AG08396 (cell line): ENCODE measurements at places on chromosomes 6 and 20.

DNA sequence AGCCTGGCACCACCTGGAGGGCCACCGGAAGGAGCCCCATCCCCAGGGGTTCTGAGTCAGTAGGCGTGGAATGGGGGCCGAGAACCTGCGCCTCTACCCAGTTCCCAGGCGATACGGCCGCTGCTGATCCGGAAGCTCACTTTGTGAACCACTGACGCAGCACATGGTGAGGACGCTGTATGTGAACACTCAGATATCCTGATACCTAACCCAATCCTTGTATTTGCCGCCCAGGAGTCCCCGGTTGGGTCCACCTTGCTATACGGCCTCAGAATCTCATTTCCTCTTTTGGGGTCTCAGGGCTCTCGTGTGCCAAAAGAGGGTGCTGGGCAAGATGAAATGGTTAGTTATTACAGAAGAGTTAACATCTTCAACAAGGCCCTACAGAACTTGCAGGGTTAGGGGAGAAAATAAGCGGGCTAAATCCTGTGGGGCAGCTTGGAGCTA lies 604 bp upstream of the RAB5IF start:
- DNase-seq: no peak

DNA sequence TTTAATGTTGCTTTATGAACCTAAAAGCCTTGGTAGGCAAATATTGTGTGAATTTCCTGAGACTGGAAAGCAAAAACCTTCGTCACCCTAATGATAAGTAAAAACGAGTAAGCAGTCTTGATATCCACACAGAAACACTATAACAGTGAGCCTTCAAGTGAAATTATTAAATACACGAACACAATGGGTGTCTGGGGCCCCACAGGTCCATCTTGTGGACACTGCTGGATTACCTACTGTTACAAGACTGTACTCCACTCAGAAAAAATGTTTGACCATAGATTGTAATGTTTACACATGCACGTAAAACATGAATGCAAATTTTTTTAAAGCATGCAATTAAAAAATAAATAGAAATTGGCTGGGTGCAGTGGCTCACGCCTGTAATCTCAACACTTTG lies 466.9 kb downstream of the CD83 start:
- no peak for DNase-seq

GRCh38 chr6:145235207-145235606 lies 500.1 kb downstream of the EPM2A start:
- no peak for DNase-seq

DNA sequence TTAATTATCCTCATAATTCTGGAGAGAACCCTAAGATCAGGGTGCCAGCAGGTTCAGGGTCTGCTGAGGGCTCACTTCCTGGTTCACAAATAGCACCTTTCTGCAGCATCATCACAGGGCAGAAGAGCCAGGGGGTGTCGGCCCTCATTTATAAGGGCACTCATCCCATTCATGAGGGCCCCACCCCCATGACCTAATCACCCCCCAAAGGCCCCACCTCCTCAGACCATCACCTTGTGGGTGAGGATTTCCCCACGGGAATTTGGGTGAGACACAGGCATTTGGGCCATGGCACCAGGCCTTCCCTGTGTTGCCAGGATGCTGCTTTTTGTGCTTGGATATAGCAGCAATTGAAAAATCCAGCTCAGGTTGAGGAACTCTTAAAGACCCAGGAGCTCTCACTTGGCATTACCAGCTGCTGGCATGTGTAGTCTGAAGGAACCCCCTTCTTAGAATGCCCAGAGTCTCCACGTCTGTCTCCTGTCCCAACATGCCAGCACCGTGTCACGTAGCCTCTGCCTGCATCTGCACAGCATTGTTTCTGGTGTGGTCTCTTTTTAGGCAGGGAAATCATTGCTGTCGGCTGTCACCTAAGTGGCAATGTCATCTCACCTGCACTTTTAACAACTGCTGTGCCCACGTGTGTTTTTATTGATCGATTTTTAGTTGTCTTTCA lies 71.5 kb downstream of the RPP40 start:
- DNase-seq: no peak

GRCh38 chr6:33034554-33034953 lies 25.2 kb upstream of the HLA-DOA start:
- DNase-seq: no peak

- no peak for DNase-seq
Measured at GRCh38 chr6:109488001-109488400, 5.0 kb upstream of the ZBTB24 start.

- DNase-seq: no peak
Measured at GRCh38 chr6:149239573-149240209, 77.8 kb upstream of the TAB2 start.

GRCh38 chr20:59006864-59007664 lies at the start of gene CTSZ:
Gene CTSZ, minus strand, starts transcription at chr20:59007254. Its CDS starts 126 bp downstream, at chr20:59007128.
- peak; percentile 91 for DNase-seq

- DNase-seq: no peak
Measured at GRCh38 chr20:42359617-42360016, 741.4 kb upstream of the CHD6 start.

- peak; percentile 38 for DNase-seq
Measured at GRCh38 chr6:25050356-25050755, 114.6 kb upstream of the RIPOR2 start.

- DNase-seq: no peak
Measured at GRCh38 chr20:37411408-37412219, 65.7 kb downstream of the SRC start.

GRCh38 chr20:45969712-45970634 lies 2.0 kb downstream of the ZNF335 start:
- peak; percentile 79 for DNase-seq

DNA sequence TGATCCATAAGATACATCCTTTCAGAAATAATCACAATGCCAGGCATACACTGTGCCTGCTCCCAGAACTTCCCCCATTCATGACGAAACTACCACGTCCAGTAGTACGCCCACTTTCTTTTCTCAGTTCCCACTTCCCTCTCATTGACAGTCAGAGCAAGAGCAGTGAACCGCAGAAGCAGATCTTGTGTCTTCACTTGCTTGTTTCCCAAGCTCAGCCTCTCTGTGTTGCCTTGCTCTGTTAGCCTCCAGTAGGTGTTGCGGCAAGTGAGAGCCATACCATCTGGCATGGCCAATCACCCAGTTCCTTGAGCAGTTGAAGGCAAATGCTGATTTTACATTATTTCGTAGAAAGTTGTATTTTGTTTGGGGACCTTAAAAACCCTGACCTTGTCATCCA lies 11.7 kb downstream of the UST start:
- no peak for DNase-seq

DNA sequence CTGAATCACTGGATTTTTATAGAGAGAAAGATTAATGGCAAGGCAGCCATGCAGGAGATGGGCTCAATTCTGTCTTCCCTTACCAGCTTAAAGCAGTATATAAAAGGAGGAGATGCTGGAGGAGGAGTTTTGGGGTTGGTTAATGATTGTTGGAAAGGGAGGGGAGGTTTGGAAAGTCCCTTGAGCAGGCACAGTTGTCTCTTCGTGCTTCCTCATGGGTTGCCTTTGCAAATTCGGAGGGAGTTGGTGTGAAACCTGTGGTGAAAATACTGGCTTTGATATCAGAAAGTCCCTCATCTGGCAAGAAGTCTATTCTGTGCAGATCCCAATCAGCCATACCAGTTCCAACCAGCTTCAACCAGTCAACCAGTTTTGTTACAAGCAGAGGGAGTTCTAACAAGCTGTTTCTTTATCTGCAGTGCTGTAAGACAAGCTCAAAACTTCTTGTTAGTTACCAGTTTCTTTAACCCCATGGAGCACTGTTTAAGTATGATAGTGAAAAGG lies 107.0 kb downstream of the HIVEP1 start:
- DNase-seq: no peak

GRCh38 chr6:140380427-140381218 lies 1006.2 kb upstream of the CITED2 start:
- no peak for DNase-seq

GRCh38 chr6:63269470-63269869 lies 50.3 kb downstream of the LGSN start:
- no peak for DNase-seq

- DNase-seq: peak; percentile 73
Measured at GRCh38 chr6:56642366-56643261, at the start of gene DST. Gene DST, minus strand, starts transcription at chr6:56642889.

- DNase-seq: no peak
Measured at GRCh38 chr6:132132924-132133639, 181.9 kb upstream of the CCN2 start.

- peak; percentile 17 for DNase-seq
Measured at GRCh38 chr20:2805689-2806350, 5.4 kb upstream of the CPXM1 start.

DNA sequence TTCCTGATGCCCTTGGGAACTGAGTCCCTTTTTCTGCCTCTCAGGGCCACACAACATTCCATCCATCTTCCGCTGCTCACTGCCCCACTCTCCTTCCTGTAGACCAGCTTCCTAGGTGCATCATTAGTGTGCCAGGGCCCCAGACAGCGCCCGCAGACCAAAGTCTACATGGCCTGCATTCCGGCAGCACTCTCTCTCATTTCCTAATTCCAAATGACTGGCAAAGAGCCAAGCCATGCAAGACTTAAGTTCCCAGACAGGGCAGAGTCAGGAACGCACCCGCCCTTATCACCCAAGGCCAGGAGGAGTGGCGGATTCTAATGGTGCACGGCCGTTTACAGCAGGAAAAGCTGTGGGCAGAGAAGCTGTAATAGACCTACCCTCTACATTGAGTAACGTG lies 159.8 kb upstream of the ARID1B start:
- DNase-seq: no peak

DNA sequence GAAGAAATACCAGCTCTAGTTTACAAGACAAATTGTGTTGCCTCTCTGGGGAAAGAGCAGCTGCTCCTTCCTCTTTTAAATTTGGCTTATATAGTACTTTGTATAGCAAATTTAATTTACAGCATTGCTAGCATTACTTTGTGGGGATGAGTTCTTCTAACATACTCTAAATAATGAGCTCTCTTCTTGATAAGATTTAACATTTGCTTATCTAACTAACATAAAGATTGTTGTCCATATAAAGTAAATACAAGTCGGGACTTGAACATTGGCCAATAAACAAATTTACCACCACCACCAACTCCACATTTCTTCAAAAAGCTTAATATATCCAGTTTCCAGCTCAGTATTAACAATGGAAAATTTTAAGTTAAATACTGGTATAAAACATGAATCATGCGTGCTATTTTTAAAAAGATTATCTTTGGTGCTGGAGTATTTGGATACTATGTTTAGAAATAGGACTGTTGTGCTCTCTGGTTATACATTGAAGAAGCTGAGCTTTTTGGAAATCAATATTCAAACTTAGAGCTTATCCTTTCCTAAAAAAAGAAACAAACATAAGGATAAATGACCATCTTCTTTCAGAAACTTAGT lies 1146.9 kb upstream of the GJE1 start:
- DNase-seq: no peak

- no peak for DNase-seq
Measured at GRCh38 chr6:75345413-75345812, 60.8 kb upstream of the TMEM30A start.

GRCh38 chr6:157087974-157088373 lies 235.3 kb downstream of the TMEM242 start:
- no peak for DNase-seq

- no peak for DNase-seq
Measured at GRCh38 chr6:31158863-31159855, 770 bp downstream of the TCF19 start.

GRCh38 chr6:33610067-33610466 lies 11.1 kb upstream of the ITPR3 start:
- no peak for DNase-seq

- DNase-seq: peak; percentile 66
Measured at GRCh38 chr6:80767808-80768207, 661.3 kb downstream of the BCKDHB start.
